ENCODE measurements at places on chromosomes 3 and 15.

DNA sequence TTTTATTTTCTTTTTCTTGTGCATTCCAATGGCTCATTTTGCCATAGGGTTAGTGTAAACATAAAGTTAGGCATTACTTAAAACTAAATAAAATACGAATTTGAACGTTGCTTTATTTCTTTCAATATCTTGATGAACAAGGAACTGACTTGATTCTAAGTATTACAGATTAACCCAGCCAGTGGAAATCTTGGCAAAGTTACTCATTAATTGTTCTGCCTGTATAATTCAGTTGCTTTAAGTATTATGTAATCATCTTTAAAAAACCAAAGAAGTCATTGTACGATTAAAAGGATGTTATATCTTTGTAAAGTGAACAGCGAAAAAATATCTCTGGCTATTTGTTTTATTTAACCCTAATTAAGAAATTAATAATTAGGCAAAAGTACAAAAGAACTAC is 737.9 kb upstream of the BCHE start:
- DNase-seq = no peak

DNA sequence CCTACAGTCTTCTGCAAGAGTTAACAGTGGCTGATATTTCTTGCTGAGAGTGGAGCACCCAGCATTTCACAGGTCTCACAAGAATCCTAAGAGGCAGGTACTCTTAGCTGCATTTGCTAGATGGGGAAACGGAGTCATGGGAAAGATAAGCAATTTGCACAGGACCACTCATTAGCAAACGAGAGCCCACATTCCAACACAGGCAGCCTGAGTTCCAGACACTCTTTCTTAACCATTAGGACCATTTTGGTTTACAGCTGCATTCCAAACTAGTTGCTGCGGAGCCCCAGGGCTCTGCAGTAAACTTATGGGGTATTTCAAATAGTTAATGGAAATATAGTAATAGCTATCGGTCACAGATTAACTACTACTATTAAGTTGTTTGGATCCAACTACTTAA is 42.5 kb downstream of the LYZL4 start:
- DNase-seq = no peak

DNA sequence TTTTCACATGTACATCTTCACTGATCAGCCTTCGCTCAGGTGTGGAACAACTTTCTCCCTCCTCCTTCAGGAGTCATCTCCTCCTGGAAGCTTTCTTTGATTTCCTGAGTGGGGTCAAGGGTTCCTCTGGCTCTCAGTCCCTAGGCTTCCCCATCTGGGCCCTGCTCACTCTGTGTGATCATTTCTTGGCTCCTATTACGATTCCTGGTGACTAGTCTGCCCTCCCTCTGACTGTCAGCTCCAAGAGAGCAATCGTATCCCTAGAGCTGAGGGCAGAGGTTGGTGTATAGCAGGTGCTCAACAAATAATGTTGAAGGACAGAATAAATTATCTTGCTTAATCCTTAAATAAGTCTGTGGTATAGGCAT is 15.3 kb upstream of the PRKCD start:
- DNase-seq = no peak

GRCh38 chr15:99104788-99105513 is at the start of gene SYNM:
Gene SYNM (plus strand): TSS chr15:99105080. CDS start chr15:99105200, 120 bp downstream.
- DNase-seq = peak; percentile 6

Measured in stimulated activated CD8-positive, alpha-beta memory T cell treated with anti-CD3 and anti-CD28 coated beads, Interleukin-4, amount 100 ng/mL, for 24 hours (primary cell).